ENCODE measurements at places on chromosomes 12 and 14.

GRCh38 chr12:15535352-15535781, 213.1 kb downstream of the PTPRO start:
- DNase-seq, result no peak

- DNase-seq, result no peak
Measured at GRCh38 chr12:56836800-56837663, 73.9 kb downstream of the HSD17B6 start.

DNA sequence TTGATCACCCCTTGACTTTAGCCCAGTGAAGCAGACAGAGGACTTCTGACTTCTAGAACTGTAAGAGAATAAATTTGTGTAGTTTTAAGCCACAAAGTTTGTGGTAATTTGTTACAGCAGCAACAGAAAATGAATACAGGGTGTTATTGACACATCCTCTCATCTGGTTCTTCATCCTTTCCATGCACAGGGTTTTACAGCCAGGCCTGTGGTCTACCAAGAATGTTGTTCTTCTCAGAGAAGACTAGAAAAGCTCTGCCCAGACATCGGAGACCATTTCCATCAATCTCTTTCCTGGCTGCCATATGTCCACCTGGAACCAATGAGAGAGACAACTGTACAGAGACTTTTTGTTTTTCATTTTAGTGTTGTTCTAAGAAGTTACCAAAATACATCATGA, 308.2 kb upstream of the AMIGO2 start:
- no peak for DNase-seq

- DNase-seq, result no peak
Measured at GRCh38 chr14:21040370-21040925, 1.7 kb upstream of the RNASE7 start.

DNA sequence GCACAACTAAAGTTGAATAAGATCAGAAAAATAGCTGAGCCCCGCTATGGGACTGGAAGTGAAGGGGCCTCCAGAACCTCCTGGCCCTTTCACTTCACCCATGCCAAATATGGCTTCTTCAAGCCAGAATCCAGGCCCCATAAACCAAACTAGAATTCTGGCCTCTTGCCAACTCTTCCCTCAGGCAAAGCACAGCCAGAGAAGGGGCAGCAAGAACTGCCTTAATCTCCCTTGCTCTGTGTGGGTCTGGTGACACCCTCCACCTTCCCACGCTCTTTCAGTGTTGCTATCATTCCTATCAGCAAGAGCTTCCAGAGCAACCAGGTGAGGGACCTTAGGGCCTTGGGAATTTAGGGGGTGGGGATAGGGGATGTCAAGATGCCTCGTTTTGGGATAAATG, 3.1 kb upstream of the PNMA1 start:
- DNase-seq, result no peak

GRCh38 chr12:103441437-103442181, 54.2 kb downstream of the C12orf42 start:
- peak; percentile 77 for DNase-seq

DNA sequence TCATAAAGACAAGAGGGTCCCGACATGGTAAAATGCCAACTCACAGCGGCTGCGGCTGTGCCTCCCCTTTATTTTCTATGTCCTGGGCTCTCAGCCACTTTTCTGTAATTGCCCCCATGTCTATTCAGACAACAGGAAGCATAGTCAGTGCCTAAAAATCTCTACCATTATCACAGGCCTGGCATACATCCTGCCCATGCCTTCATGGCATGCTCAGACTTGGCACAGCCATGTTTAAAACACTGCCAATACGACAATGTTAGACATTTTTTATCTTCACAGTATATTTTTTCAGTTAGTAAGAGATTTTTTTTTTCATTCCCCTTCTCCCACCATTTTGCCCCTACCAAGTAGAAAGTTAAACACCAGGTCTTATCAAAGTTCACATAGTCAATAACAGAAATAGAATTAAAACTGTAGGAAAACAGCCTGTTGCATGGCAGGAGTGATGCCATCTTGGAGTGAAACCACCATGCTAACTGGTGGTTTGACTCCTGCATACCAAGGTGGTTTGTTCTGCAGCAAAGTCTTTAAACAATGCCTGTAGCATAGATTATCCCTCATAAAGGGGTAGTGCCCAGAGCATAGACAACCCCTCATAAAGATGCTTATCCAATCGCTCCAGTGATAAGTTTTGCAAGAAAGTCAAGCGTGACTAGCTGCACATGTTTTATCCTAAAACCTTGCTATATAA, 18.9 kb upstream of the CERS5 start:
- no peak for DNase-seq

DNA sequence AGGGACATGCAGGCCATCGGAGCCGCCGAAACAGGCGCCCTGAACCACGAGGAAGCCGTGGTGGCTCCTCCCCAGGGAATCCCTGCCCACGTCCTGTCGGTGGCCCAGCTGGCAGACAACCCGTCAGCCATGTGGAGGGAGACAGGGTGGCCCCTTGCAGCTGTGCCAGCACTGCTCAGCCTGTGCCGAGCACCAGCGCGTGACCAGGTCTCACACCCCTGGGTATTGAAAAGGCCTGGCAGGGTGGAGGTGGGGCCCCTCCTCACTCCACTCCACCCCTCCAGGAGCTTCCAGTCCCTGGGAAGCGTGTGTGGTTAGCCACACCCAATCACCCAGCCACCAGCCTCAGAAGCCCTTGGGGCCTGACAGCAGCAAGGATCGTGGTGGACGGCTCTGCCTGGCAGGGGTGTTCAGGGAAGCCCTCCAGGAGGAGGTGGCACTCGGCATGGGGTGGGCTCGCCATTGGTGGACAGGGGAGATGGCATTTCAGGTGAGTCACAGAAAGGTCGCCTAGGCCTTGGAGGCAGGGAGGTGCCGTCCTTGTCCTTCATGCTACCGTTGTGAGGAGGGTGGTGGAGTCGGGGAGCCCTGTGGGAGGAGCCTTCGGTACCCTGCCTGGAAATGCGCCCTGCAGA, 12.3 kb upstream of the DLK1 start:
- DNase-seq, result no peak

DNA sequence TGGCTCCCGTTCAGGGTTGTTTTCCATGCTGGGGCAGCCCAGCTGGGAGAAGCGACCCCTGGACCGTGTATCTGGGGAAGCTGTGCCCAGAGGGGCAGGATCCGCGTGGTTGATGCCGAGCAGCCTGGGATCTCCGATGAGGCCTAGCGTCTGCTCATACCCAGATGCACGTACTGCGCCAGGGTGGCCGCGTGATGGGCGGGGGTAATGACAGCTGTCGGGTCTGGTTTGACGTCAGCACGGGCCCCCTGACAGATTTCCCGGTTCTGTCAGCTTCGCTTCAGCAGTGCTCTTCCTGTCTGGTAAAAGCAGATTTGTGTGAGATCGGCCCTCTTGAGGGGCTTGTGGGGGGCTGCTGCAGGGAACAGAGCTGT, 147.3 kb downstream of the TSPAN9 start:
- DNase-seq, result no peak

DNA sequence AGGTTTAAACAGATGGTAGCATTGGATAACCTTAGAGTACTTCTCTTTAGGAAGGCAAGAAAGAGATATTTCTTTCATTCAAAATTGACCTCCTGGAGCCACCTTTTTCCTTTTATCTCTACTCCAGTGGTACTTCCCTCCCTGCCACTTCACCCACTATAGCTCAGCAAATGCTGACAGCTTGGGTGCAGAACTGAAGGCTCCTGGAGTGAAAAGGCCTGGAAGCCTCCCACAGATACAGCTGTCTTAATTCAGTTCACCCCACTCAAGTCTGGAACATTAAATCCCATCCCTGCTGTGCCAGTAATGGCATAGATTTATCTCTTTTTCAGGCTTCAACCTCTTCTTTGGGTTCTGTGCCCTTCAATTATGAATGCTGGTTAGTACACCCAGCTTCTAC, 140.3 kb downstream of the NEDD1 start:
- no peak for DNase-seq

DNA sequence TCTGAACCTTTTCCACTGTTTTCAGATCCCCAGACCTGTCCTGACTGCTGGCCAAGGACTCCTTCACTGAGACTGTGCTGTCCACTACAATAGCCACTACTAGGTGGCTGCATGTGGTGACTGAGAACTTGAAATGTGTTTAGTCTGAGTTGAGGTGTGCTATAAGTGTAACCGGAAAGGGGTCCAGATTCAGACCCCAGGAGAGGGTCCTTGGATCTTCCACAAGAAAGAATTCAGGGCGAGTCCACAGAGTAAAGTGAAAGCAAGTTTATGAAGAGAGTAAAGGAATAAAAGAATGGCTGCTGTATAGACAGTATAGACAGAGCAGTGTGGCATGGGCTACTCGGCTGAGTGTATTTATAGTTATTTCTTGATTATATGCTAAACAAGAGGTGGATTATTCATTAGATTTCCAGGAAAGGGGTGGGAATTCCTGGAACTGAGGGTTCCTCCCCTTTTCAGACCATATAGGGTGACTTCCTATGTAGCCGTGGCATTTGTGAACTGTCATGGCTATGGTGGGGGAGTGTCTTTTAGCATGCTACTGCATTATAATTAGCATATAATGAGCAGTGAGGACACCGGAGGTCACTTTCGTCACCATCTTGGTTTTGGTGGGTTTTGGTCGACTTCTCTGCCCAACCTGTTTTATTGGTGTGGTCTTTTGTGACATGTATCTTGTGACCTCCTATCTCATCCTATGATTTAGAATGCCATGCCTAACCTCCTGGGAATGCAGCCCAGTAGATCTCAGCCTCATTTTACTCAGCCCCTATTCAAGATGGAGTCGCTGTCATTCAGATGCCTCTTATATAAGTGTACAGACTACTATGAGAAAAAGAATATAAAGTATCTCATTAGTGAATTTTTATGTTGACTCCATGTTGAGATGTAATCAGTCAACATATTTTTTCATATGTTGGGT, 70.0 kb upstream of the SRSF5 start:
- DNase-seq, result no peak

GRCh38 chr12:46050805-46051204, 60.4 kb upstream of the SCAF11 start:
- DNase-seq, result no peak

GRCh38 chr14:89178800-89179535, 238.1 kb downstream of the FOXN3 start:
- DNase-seq, result no peak

DNA sequence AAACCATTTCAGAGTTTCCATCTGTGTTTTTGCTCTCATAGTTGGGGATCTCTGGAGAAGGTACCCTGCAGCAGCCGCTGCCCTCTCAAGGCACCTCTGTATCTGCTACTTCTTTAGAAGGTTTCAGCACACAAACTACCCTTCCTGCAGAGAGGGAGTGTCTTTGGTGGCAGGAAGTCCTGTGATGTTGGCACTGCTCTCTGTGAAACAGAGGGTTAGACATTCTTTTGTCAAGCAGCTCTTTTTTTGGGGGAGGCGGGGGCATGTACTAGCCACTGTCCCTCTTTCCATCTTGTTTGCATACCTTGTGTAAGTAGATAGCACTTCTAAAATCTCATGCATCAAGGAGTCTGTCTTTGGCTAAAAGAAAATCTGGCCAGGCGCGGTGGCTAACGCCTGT, 352.6 kb downstream of the BMP4 start:
- DNase-seq, result no peak

GRCh38 chr12:92779902-92780301, 77.1 kb downstream of the PLEKHG7 start:
- DNase-seq, result no peak

GRCh38 chr12:55044135-55044534, 24.4 kb downstream of the NEUROD4 start:
- no peak for DNase-seq

- no peak for DNase-seq
Measured at GRCh38 chr12:26149968-26150500, 25.2 kb upstream of the BHLHE41 start.

DNA sequence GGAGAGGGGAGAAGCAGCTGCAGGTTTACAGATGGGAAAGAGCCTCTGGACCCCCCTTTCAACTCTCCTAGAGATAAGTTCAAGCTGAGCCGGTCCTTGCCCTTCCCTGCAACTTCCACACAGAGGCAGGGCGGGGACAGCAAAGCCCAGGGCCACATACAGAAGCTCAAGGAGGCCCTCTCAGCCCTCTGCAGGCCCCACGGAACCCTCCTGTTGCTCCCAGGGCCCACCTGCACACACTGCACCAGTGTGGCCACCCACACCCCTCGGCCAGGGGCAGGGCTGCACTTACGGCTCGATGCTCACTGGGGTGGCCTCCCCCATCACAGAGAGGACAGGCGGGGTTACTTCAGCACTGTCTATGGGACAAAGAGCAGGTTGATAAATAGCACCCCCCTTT, 13.0 kb upstream of the PNMA1 start:
- DNase-seq, result no peak

DNA sequence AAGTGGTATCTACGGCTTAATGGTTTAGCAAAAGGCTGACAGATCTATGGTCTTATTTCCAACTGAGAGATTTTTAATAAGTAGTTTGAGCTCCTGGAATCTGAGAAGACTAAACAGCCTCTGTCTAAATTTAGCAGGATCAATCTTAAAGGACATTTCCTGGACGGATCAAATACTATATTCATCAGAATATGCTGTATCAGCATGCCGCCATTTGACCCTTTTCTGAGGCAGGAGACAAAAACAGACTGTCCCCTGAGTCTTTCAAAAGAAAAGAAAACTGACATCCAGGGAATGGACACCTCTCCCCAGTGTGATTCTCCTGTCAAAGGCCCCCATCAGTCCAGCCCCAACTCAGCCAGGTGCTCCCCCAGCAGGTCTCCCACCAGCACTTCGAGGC, 443.7 kb downstream of the GXYLT1 start:
- no peak for DNase-seq

GRCh38 chr14:74240794-74241651, 1.8 kb downstream of the VSX2 start:
- peak; percentile 50 for DNase-seq

DNA sequence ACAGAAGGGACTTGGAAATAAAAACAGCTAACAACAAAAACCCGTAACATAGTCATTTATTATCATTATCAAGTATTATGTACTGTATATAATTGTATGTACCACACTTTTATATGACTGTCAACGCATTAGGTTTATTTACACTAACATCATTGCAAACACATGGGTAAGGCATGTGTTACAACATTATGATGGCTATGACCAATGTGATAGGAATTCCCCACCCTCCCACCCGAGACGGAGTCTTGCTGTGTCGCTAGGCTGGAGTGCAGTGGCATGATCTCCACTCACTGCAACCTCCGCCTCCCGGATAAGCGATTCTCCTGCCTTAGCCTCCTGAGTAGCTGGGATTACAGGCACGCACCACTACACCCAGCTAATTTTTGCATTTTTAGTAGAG, 82.6 kb downstream of the ERC1 start:
- DNase-seq, result no peak

DNA sequence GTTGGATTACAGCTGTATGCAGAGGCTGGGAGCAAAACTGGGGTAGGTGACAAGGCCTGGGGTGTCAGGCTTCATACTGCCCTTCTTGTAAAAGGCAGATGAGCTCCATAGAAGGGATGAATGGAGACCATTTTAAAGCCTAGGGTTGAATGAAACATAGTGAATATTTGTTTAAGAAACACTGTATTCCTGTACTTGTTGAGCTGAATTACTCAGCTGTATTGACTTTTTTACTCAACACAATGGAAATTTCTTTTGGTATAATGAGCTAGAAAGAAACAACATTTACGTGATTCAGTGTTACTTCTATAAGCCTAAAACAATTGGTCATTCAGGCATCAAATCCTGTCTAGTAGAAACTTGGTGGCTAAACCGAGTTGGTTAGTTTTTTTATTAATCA, 14.1 kb downstream of the ATP6V0A2 start:
- DNase-seq, result no peak

- DNase-seq, result no peak
Measured at GRCh38 chr12:97573901-97574300, 111.3 kb downstream of the RMST start.

- DNase-seq, result no peak
Measured at GRCh38 chr12:117986705-117987469, 18.1 kb upstream of the KSR2 start.

Data from GM10248 (cell line).